ENCODE measurements at places on chromosomes 3 and 15.

GRCh38 chr3:158789592-158789991, 12.3 kb upstream of the MFSD1 start:
- no peak for DNase-seq

DNA sequence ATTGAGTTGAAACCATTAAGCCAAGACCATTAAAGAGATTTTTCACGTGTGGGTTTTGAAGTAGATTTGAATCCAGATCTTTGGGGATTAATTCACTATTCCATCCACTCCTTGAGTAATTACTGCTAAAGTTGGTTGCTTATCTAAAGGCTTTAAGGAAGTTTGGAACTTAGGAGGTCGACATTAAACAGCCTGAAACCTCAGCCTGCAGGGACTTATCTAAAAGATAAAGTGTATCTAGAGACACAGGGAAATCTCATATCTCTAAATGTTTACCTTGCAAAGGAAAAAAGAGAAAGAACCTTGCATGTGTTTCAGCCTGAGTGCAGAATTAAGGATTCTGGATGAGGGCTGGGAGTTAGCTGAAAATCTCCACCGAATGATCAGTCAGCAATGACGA, 158.6 kb downstream of the MEIS2 start:
- DNase-seq: no peak

- DNase-seq: no peak
These were observed 800.7 kb downstream of the NAALADL2 start for GRCh38 chr3:175659670-175660350.

DNA sequence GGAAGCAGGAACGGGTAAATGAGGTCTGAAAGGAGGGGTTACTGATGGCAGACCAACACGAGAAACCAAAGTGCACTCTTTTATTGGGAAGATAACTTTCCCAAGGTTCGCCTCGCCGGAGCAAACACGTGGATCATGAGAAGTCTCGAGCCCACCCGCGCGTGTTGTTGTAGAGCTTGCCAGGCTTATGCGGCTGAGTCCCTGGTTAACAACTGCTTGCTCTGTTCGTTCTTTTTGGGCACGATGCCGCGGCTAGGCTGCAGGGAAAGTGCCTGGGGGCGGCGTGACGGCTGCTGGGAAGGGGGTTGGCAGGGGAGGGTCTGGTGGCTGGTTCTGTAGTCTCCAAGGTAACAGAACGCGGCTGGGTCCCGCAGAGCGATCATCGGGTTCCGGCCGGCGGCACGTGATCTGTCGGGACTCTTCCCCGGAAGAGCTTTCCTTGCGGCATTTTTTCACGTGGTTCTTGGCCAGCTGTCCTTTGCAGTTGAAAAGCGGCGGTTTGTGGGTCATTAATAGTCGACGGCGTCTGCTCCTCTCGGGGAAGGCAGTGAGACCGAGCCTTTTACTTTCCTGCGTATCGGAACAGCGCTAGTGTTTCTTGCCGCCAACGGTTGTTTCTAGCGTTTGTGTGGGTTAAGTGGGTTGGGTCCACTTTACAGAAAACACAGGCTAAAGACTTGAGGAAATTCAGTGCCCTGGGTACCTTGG, 1.5 kb downstream of the MGA start:
- peak; percentile 69 for DNase-seq

- DNase-seq: no peak
These were observed 20.4 kb downstream of the BHLHE40 start for GRCh38 chr3:4999531-5000184.

- no peak for DNase-seq
These were observed 32.7 kb upstream of the ZFAND6 start for GRCh38 chr15:80026754-80027153.

GRCh38 chr3:187016639-187017345, 86.5 kb downstream of the ST6GAL1 start:
- peak; percentile 53 for DNase-seq

- peak; percentile 28 for DNase-seq
These were observed 1.4 kb downstream of the STARD9 start for GRCh38 chr15:42576776-42577175.

DNA sequence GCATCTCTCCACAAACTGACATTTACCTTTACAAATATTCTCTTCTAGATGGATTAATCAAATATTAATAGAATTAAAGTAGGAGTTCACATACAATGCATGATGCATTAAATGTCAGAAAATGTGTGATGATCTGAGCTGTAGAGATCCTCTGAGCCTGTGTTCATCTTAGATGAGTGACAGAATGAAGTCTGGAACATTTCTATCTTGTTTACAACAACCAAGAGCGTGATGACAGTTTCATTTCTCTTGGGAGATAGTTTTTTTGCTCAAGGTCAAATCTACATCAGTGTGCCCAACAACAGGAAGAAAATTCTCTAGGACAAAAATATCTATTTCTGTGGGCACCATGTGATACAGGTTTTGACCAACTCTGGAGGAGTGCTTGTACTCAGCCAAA, 211.9 kb downstream of the MYRIP start:
- DNase-seq: no peak

DNA sequence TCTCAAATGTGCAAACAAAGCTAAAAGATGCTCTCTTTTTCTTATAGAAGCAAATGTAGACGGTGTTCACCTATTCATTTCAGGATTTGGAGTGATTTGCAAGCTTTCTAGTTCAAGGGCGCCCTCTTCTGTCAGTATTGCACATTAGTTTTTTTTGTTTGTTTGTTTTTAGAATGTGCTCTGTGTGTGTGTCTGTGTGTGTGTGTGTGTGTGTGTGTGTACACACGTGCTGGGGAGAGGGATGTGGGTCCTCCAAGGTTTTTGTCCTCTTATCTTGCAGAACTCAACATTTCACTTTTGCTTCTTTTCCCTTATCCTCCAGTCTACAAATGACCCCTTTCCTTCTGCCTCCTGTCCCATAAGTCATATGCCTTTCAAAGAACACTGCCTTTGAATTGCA, 23.5 kb downstream of the DNAH1 start:
- DNase-seq: peak; percentile 70

GRCh38 chr3:59607656-59608055, 557.8 kb upstream of the CFAP20DC start:
- no peak for DNase-seq

- DNase-seq: peak; percentile 9
These were observed 621.5 kb upstream of the ZNF385D start for GRCh38 chr3:22372292-22373062.

GRCh38 chr3:148772835-148773234, 54.8 kb upstream of the CPB1 start:
- no peak for DNase-seq

DNA sequence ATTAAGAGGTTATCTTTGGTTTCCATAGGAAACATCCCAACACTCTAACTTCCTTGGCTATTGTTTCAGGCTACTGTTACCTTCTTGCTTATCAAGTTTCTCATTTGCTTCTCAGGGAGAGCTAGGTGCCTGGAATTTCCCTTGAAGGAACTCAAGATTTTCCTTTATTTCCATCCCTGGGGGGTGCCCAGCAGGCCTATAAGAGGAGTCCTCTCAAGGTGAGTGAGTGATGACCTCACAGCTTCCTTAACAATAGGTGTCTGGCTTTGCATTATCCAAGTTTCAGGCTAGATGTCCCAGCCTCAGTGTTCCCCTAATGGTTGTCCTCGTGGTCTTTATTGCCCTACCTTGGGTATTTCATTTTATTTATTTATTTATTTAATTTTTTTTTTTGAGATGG, 12.1 kb upstream of the CTSH start:
- no peak for DNase-seq

GRCh38 chr15:66839506-66840112, 137.6 kb downstream of the SMAD6 start:
- no peak for DNase-seq

DNA sequence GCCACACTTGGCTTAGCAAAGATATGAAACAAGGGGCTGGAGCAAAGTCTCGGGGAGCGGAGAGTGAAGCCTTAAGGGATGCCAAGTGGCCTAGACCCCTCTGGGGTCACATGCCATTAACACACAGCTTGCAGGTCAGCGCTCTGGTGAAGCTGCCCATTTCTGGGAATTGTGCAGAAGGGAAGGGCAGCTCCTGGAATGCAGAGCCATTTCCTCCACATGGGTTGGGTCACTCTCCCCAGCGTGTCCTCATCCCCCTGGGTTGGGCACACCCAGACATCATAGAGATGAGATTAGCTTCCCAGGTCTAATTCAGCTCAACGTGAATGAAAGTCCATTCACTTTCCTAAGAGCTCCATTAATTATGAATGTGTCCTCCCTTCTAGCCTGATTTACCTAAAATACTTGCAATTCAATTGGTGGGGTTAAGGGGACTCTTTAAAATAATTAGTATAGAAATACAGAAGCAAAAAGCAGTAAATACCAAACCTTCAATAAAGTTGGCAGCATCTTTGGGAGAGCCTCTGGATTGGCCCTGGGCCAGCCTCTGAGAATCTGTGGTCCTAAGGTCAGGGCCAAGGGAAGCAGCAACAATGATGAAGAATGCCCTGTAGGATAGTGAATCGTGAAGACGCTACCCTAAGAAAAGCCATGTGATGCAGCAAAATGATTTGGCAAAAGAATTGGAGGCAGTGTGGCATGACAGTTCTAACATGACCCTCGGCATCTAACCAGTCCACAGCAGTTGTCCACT, 17.8 kb downstream of the MRAS start:
- no peak for DNase-seq

- peak; percentile 65 for DNase-seq
These were observed 6.7 kb downstream of the NANOGP8 start for GRCh38 chr15:35078221-35078915.

DNA sequence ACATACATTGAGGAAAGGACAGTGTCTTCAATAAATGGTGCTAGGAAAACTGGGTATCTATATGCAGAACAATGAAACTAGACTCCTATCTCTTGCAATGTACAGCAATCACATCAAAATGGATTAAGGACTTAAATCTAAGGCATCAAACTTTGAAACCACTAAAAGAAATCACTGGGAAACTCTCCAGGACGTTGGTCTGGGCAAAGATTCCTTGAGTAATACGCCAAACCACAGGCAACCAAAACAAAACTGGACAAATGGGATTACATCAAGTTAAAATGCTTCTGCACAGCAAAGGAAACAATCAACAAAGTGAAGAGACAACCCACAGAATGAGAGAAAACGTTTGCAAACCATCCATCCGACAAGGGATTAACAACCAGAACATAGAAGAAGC, 14.5 kb downstream of the LAMP3 start:
- DNase-seq: no peak

- no peak for DNase-seq
These were observed 5.1 kb downstream of the SLC41A3 start for GRCh38 chr3:126078866-126079265.

GRCh38 chr3:141081141-141081795, 30.1 kb downstream of the SPSB4 start:
- no peak for DNase-seq

GRCh38 chr3:95609411-95609810, 1205.0 kb upstream of the EPHA6 start:
- DNase-seq: no peak

GRCh38 chr3:46882377-46883053, 5.0 kb downstream of the PTH1R start:
- peak; percentile 49 for DNase-seq

- no peak for DNase-seq
These were observed 259.5 kb upstream of the LYSMD4 start for GRCh38 chr15:99992611-99993231.

DNA sequence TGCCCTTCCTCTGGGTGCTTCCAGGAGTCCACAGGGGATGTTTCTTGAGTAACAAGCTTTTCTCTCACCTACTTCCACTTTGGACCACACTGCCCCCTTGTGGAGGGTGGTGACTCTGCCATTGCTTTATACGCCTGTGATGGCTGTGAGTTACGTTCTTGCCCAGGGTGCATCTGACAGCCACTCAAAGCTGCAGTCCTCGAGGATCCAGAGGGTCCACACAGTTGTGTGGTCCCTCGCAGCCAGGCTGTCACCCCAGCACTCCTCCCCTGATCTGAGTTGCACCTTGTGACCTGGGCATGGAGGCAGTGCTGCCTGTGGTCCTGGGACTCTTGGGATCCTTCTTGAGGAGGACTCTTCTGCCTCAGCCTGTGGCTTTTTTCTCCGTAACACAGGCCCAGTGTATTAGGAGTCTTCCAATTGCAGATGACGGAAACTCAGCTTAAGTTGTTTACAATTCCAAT, 23.4 kb downstream of the FOXL2 start:
- DNase-seq: peak; percentile 82

DNA sequence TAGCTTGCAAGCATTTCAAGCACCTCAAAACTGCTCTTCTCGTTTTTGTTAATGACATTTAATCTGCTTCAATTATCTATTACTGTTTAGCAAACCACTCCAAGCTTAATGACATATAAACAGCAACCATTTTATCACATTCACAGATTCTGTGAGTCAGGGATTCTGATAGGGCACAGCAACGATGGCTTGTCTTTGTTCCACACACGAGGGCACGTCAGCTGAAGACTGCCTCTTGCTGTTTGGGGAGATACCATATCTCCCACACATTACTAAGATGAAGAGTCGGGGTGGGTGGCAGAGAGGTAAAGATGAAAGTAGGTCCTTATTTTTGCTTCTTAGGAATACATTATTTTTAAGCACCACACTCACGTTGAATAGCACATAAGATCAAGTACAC, 19.3 kb downstream of the CPOX start:
- no peak for DNase-seq

- no peak for DNase-seq
These were observed 143.7 kb upstream of the ZNF385D start for GRCh38 chr3:21894459-21895340.

DNA sequence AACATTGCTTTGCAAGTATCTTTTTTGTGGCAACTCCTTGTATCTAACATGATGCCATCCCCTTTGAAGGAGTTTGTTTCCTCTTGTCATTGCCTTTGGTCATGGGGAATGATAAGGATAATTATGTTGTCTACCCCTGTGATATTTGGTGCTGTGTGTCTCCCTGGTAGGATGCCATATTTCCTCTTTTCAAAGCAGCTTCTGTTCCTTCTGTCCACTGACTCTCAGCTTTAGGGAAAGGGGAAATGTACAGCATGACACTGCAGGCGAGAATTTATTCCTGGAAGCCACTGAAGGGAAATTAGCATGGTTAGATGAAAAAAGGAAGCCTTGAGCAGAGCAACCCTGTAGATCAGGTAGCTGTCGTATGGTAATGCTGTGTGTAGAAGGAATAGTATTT, 576.7 kb downstream of the CADM2 start:
- DNase-seq: no peak

- DNase-seq: peak; percentile 59
These were observed at the start of gene CMTM7 for GRCh38 chr3:32391643-32392535. Gene CMTM7 (plus strand): TSS chr3:32391853. CDS start chr3:32391907, 54 bp downstream.

DNA sequence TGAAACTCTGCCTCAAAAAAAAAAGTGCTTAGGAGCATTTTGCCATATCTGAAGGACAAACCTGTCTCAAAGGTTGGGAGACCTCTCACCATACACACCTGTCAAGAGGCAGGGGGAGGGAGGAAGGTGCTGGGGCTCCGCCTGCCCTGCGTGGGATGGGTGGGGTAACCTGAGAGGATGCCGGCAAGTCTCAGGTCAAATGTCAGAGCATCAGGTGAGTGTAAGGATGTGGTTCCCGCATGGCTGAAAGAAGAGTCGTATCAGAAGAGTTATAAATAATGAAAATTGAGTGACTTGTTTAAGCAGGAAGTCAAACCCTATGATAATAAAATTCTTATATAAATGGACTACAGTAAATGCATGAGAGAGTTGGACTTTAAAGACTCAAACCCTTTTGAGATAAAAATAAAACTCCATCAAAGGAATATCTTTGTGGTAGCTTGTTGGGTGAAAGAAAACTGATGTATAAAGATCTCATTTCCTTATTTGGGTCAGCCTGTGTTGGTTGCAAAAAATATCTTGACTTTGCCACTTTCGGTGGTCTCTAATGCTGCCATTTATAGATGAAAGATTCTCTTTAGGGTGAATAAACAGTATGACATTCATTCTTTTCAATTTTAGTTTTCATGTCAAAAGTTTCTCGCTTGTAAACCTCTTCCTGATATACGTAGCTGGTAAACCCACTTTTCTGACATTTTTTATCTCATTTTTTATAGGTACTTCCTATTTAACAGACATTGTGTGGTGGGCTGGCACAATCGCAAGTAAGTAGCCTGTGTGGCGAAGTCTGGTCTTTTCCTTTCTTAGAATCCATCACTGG, 23.8 kb downstream of the NIPA1 start:
- DNase-seq: no peak

Measured in GM10248 (cell line).